D341Med (cell line): ENCODE measurements at places on chromosomes 5 and 9.

DNA sequence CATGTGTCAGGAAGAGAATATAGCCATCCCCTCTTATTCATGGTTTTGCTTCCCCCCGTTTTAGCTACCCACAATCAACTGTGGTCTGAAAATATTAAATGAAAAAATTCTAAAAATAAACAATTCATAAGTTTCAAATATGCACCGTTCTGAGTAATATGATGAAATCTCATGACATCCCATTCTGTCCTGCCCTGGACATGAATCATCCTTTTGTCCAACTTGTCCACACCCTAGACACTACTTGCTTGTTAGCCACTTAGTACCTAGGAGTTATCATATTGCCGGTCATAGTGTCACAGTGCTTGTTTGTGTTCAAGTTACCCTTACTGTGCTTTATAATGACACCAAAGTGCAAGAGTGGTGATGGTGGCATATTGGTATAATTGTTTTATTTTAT lies 113.5 kb downstream of the CAAP1 start:
- no peak for DNase-seq

DNA sequence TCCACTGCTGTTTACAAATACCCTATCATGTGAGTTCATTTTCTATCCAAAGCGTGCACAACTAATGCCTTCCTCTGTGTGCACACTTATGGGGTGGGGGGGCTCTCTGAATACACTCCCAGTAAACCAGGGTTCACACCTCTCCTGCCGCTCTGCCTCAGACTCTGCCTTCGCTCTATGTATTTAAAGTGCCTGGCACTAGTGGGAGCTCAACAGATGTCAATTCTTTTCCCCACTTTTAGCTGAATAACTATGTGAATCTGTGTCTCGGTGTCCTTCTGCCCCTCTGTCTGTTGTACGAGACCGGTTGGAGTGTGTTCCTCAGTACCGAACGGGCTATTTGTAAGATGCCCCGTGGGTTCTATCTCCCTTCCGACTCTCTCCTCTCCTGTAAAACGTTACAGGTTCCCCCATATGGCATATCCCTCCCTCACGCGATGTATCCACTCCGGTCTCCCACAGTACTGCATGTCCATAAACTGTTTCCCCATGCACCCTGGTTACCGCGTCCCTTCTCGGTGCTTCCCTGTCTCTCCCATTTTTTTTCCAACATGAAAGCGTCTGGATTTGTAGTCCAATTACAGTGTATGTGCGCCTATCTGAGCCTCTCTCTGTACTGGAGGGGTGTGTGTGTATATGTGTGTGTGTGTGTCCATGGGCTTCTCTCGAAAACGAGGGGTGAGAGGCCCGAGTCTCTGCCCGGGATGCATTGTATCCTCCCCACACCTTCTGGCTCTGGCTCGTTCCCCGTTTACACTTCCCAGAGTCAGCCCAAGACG lies 1.6 kb downstream of the ELL2 start:
- no peak for DNase-seq

- no peak for DNase-seq
These were observed 193.9 kb upstream of the MRPS30 start for GRCh38 chr5:44614845-44615244.

GRCh38 chr9:17623965-17624364 lies 45.1 kb downstream of the SH3GL2 start:
- no peak for DNase-seq

GRCh38 chr9:123281659-123282350 lies 13.4 kb upstream of the STRBP start:
- DNase-seq = no peak

DNA sequence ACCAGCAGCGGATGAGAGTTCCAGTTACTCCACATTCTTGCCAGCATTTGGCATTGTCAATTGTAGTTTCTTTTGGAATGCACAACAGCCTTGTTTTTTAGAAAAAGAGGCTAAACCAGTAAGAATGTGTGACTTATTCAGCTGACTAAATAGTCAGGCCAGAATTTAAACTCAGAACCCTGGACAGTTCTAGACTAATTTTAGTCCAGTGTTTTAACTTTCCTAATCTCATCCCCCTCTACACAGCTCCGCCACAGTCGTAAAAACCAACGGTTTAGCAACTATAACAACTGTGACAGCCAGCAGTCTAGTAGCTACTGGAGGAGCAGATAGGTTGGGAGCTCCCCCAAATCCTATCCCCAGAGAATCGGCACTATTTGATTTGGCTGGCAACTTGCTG lies 103.7 kb downstream of the FOXD1 start:
- no peak for DNase-seq
